Hematopoietic multipotent progenitor cell treated with erythropoietin and hydrocortisone succinate and interleukin-3 and kit ligand, for 4 days (in vitro differentiated cells): ENCODE measurements at places on chromosomes 5 and 9.

GRCh38 chr5:169251333-169252084 is 49.4 kb downstream of the SLIT3 start:
- DNase-seq: no peak

GRCh38 chr9:134007571-134007970 is 15.4 kb upstream of the VAV2 start:
- no peak for DNase-seq

DNA sequence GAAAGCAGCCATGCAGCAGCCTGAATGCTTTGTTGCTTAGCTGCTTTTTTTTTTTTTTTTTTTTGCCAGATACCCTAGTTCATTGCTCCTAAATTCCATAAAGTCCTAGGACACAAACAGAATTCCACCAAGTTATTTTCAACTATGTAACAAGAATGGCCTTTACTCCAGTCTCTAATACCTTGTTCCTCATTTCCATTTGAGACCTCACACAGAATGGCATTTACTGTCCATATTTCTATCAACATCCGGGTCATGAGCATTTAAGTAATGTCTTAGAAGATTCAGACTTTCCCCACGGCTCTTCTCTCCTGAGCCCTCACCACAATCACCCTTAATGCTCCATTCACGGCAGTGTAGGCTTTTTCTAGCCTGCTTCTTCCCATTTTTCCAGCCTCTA is 31.7 kb upstream of the FBXW11 start:
- no peak for DNase-seq

- DNase-seq: no peak
Observed at GRCh38 chr9:123697686-123698085, 232.2 kb downstream of the DENND1A start.

GRCh38 chr9:136497916-136498695 is 15.3 kb upstream of the SEC16A start:
- no peak for DNase-seq

GRCh38 chr5:107425541-107426031 is 245.2 kb downstream of the EFNA5 start:
- no peak for DNase-seq

- DNase-seq: no peak
Observed at GRCh38 chr9:8917956-8918739, 1118.6 kb upstream of the DMAC1 start.

- DNase-seq: no peak
Observed at GRCh38 chr9:121812159-121812735, 160.8 kb downstream of the DAB2IP start.

DNA sequence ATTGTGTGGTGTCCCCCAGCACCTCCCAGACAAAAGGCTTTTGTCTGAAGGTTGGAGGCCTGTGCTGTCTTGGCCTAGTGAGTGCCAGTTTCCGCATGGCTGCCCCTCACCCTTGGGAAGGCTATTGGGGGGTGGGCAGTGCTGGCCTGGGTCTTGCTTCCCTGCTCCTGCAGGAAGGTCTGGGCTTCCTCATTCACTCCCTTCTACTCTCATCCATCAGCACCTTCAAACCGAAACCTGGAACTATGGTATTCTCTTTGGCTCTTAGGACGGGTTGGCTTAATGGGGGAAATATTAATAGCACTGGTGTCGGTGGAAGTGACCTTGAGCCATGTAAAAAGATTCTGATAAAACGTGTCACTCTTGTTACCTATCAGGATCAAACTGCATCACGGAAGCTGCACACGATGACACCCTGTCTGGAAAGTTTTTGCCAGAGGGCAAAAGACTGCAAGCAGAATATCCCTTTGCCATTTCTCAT is 34.0 kb upstream of the GLRX start:
- DNase-seq: no peak

- peak; percentile 19 for DNase-seq
Observed at GRCh38 chr9:135671591-135672041, 8.5 kb downstream of the LCN9 start.

GRCh38 chr9:33437898-33438297 is 9.5 kb downstream of the AQP3 start:
- no peak for DNase-seq

DNA sequence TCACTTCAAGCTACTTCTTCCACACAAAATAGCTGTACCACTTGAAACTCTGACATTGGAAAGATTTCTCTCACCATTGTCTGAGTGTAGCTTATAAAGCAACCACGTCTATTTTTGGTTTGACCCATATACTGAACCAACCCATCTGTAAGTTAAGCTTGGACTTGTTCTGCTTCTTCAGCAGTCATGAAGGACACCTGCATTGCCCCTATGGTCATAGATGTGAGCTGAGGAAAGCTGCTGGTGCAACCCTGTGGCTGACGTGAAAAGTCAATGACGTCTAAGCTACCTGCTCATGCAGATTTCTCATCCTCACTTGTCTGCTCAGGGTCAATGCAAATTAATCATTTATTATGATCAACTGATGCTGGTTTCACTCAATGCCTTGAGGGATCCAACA is 417.4 kb downstream of the CETN3 start:
- no peak for DNase-seq

GRCh38 chr5:59725392-59725767 is 168.1 kb downstream of the PDE4D start:
- DNase-seq: no peak

GRCh38 chr9:20620650-20621470 is 1.4 kb downstream of the MLLT3 start:
- peak; percentile 58 for DNase-seq

DNA sequence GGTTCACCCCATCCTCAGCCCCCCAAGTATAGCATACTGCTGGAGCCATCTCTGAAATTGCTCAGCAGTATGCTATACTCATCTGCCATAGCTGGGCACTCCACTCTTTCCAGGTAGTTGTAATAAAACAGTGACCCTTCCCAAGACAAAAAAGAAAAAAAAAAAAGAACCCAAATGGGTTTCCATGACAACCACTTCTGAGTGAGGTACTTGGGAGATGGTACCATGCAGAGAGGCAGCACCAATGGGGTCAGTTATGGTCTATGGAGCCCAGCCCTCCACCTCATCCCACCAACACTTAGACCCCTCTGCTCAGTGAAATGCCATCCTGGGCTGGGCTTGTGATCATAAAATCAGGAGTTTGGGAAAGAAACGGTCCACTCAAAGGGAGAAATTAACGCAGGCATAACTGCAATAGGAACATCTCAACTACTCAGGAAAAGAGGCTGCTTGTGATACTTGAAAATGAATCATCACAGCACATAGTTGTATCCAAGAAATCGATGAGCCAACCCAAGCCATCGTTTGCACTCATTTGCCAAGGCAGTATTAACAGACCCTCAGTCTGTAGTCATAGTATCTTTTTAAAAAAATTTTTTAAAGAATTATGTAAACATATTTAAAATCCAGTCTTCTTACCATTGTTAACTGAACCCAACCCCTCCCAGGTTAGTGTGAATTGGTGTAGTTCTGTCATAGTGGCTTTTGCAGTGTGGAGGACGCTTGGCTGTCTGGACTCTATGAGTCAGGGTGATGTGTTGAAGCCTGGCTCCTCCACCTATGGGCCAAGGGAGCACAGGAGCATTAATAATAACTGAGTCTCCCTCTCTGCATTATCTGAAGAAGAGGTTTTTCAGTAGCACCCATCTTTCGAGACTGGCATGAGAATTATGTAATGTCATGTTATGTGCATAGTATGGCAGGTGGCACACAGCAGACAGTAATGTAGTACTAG is 402.7 kb downstream of the SPOCK1 start:
- DNase-seq: no peak

GRCh38 chr5:170362656-170363055 is 26.5 kb downstream of the KCNMB1 start:
- no peak for DNase-seq

- DNase-seq: no peak
Observed at GRCh38 chr5:83048277-83048676, 28.9 kb downstream of the TMEM167A start.

- no peak for DNase-seq
Observed at GRCh38 chr5:172868924-172869591, 35.0 kb downstream of the ERGIC1 start.

DNA sequence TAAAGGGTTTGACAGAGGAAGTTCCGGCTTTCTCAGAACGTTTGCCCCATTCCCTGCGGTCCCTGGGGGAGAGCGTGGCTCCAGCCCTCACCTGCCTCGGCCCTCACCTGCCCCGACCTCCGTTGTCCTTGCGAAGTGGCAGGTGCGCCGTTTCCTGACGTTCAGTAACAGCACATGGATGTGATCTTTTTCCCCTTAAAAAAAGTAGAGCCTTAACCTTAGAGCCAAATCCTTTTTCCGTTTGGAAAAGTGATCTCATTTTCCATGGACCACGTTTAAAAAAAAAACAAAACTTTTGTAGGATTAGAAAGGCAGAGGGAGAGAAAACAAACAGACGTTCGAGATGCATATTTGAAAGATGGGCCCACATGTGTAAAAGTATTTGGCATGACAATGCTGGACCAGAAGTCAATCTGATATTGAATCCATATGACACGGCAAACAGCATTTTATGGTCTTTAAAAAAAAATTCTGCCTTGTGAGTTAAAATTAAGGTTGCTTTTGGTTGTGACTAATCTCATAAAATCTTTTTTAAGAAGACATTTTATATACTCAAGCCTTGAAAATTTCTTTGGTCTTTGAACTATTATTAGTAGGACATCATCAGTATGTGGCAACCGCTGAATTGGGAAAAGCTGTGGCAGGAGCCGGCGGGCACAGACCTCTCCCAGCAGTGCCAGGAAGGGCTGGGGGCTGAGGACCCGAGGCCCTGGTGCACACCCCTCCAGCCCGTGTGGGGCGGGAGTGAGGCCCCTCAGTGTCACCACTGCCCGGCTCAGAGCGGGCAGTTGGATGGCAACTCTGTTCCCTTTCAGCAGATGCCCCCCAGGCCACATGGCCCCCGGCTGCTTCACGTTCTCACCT is 42.5 kb upstream of the EXOC3 start:
- DNase-seq: peak; percentile 42

DNA sequence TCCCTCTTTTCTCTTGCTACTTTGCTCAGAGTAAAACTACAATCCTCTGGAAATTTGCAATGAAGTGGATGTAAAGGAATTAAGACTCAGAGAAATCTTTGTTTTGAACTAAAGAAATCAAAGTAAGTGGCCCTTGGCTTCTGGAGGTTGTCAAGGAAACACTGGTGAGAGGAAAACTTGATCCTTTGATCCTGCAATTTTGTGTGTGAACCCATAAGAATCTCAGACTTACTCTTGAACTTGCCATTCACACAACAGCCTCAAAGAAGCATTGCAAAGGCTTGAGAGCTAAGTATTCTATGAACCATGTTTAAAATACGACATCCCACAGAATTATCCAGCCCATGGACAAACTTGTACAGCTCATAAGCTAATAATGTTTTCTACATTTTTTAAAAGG is 827.5 kb downstream of the TAF11L14 start:
- no peak for DNase-seq

GRCh38 chr5:62653864-62654575 is 75.4 kb downstream of the LRRC70 start:
- DNase-seq: no peak

DNA sequence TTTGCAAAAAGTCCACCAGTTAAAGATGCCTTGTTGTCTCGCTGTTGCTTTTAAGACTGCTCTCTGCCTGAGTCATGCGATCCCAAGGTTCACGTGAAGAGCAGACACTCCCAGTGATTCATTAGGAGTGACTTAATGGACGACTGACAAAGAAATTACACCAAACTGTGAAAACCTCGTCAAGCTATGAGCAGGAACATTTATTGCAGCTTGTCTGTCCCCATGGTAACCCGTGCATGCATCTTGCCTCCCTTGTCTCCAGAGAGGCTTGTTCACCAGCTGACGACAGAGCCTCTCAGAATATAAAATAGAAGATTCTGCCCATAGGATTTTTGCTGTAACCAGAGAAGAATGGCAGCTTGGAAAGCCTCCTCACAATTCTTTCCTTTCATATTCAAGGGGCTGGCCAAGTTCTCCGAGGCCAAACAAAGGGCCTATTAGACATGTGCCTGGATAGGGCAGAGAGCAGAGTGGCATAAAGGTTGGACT is 352.7 kb downstream of the SPOCK1 start:
- no peak for DNase-seq

- no peak for DNase-seq
Observed at GRCh38 chr9:127056446-127056845, 66.0 kb downstream of the ANGPTL2 start.

DNA sequence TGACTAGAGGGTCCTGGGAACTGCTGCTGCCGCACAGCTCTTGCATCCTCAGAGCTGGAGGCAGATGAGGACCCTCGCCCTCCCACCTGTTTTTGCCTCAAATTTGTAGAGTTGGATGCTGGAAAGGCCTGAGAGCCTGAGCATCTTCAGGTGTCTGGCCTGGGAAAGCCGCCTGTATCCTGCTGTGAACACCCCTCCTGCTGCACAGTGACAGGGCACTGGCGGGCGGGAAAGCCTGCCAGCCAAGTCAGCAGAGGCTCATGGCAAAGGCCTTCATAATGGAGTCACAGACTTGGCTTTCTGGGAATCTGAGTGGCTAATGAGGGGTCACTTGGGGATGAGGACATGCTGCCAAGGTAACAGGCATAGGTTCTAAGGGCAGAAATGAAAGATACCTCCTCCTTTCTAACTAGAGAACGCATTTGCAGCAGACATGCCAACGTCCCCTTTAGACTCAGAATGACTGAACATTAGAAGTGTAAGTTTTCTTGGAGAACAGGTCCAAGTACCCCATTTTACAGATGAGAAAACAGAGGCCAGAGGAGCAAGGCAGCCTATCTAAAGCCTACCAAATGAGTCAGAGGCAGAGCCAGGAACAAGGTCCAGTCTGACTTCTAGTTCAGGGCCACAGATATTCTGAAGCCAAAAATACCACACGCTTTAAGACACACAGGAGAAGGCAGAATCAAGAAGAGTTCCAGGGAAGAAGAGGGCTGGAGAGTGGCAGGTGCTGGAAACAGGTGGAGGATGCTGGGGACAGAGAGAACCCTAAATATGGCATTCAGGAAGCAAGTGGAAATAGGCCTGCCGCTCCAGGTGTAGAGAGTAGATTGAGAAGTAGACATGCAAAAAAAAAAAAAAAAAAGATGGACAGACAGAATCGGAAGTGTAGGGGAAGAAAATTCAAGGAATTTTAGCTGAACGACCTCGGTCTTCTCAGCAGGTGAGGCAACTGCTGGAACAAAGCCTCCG is 44.1 kb downstream of the EPB41L4B start:
- no peak for DNase-seq

- DNase-seq: no peak
Observed at GRCh38 chr9:104864675-104865104, 63.3 kb downstream of the ABCA1 start.

DNA sequence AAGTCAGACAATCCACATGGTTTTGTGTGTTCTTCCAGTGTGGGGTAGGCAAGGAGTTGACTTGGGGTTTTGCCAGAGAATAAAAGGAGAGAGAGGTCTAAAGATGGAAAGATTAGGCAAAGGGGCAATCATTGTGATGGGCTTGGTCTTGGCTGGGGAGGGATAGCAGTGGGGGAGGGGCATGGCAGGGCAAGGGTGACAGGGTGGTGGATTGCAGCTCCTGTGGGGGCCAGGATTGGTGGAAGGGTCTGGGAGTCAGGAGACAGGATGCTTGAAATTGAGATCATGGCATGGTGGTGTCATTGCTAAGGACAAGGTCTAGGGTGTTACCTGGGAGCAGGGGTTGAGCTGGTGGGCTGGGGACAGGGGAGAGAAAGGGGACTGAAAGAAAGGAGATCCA is 57.6 kb downstream of the ZNF618 start:
- DNase-seq: no peak
